Ureter (tissue), 1 donor: ENCODE measurements at places on chromosomes 1 and 21. TPM values are rescaled to one million over a fixed set of nuclear protein-coding genes. Genes with fewer than 3 reads are reported as not detected.

The OLIG2 gene
- total RNA-seq, result not detected

The EIF3I gene
- total RNA-seq, result 171 TPM

The TRABD2B gene
- 4.6 TPM for total RNA-seq

The COP1 gene
- 60.6 TPM for total RNA-seq

The HSPA13 gene
- total RNA-seq, result 18.2 TPM

The MTFR1L gene
- total RNA-seq, result 66.9 TPM

The MYOM3 gene
- total RNA-seq, result 0.65 TPM

The RNF186 gene
- not detected for total RNA-seq

The ANKRD35 gene
- 4.2 TPM for total RNA-seq

The GREM2 gene
- total RNA-seq, result 1.6 TPM

The CFAP74 gene
- 0.83 TPM for total RNA-seq

The PGLYRP4 gene
- 0.60 TPM for total RNA-seq

The COL8A2 gene
- total RNA-seq, result 8.0 TPM

The PLEKHG5 gene
- total RNA-seq, result 17.7 TPM
